ENCODE measurements at places on chromosomes 1 and 21.

DNA sequence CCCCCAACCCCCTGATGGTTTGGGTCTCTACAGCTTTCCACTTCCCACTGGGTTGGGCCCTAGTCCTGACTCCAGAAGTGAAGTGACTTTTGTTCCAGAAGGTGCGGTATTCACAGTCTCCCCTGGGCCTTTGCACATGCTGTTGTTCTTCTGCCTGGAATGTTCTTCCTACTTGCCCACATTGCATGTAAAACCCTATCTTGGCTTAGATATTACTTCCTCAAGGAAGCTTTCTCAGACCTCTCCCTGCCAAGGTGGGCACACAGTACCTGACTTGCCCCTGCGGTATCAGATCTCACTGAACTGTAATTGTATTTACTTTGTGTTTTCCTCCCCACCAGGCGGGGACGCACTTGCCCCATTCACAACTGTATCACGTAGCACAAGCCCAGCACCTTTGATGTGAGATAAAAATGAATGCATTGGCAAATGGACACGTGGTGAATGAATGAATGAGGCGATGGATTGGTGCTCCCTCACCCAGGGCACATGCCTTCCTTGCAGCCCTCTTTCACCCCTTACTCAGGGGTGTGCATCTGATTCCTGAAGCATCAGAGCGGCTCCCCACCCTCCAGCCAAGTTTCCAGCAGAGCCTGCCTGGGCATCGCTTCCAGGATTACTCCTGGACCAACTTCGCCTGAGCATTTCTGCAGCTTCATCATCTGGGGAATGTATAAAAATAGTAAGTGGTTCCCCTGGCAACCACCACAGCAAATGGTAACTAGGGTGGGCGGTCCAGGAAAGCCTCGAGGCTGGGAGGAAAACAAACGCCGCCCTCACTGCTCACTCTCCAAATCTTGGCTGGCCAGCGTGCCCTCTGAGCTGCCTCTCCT lies 19.8 kb downstream of the NENF start:
- DNase-seq: peak; percentile 37
- H3K4me1 ChIP-seq: peaks cover 7% of the 10 kb centered on the region

DNA sequence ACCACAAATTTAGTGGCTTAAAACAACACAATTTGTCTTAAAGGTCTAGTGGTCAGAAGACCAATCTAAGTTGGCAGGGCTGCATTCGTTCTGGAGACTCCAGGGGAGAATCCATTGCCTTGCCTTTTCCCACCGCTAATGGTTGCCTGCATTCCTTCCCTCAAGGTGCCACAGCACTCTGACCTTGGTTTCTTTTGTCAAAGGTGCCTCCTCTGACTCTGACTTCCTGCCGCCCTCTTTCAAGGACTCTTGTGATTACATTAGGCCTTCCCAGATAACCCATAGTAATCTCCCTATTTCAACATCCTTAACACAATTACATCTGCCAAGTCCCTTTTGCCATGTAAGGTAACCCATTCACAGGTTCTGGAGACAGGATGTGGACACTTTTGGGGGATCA lies 145.3 kb downstream of the S1PR1 start:
- no peak overlapping the region for H3K27ac ChIP-seq
- no peak for DNase-seq
- no peak overlapping the region for H3K4me3 ChIP-seq
- H3K27me3 ChIP-seq: no peaks in the 10 kb centered on the region

DNA sequence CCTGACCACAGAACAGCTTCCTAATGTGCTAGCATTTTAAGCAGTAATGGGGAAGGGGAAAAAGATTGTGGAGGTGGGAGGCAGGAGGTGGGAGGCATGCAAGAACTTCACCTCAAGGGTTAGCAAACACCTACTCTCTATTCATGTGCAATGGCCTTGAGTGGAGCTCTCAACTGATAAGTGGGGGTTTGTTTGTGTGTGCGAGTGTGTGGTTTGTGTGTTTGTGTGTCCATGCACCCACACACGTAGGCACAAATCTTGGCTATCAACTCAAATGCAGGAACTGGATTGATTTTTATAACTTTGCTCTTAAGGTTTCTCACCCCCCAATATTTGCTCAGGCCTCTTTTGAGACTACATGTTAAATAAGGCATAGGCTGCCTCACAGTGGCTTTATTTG lies 78.6 kb downstream of the SYT6 start:
- no peak for DNase-seq
- H3K36me3 ChIP-seq: no peaks in the 10 kb centered on the region
- no peaks in the 10 kb centered on the region for H3K27me3 ChIP-seq
- H3K4me1 ChIP-seq: no peaks in the 10 kb centered on the region
- no peak overlapping the region for H3K4me3 ChIP-seq

DNA sequence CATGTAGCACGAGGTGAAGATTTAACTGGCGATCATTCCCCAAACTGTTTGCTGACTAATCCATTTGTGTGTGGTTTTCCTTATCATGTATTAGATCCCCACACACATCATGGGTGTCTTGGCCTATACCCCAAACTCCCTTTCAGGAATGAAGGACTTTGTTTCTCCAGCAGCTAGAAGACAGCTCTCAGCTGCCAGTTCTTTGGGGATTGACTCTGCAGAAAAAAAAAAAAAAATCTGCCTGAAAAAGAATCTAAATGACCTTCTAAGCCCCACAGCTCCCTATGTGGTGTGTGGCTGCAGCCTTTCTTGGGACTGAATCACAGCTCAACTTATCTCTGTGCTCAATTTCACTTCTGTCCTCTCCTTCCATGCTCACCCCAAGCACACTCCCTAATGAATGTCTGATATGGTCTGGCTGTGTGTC lies 256.3 kb upstream of the DUSP10 start:
- H3K4me3 ChIP-seq: no peak overlapping the region
- H3K27ac ChIP-seq: no peak overlapping the region
- DNase-seq: no peak
- no peaks in the 10 kb centered on the region for H3K36me3 ChIP-seq
- H3K27me3 ChIP-seq: no peaks in the 10 kb centered on the region

GRCh38 chr1:18653367-18653766 lies 22.7 kb downstream of the PAX7 start:
- H3K4me3 ChIP-seq: no peak overlapping the region
- peaks cover 95% of the 10 kb centered on the region for H3K27me3 ChIP-seq
- H3K36me3 ChIP-seq: no peaks in the 10 kb centered on the region
- no peak overlapping the region for H3K27ac ChIP-seq

- no peak overlapping the region for H3K4me3 ChIP-seq
- H3K36me3 ChIP-seq: no peaks in the 10 kb centered on the region
- no peaks in the 10 kb centered on the region for H3K4me1 ChIP-seq
- no peak overlapping the region for H3K27ac ChIP-seq
- DNase-seq: no peak
- H3K27me3 ChIP-seq: no peaks in the 10 kb centered on the region
These were observed 234.6 kb downstream of the BRINP3 start for GRCh38 chr1:190243056-190243455.

DNA sequence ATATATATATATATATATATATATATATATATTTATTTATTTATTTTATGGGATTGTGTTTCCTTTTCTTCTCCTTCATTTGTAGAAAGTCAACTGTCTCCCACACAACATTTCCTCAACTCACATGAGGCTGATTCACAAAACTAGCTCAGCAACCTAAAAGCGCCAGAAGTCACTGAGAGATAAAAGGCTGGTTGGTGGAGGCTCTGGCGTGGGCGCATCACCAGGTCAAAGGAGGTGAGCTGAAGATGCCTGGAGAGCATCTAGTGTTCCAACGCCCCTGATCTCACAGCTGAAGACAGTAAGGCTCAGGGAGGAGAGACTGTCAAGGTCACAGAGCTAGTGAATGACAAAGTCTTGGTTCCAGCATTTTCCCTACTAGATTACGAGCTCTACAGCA lies 78.0 kb downstream of the HLCS start:
- H3K27me3 ChIP-seq: no peaks in the 10 kb centered on the region
- no peak overlapping the region for H3K27ac ChIP-seq
- H3K36me3 ChIP-seq: no peaks in the 10 kb centered on the region
- H3K4me3 ChIP-seq: no peak overlapping the region

DNA sequence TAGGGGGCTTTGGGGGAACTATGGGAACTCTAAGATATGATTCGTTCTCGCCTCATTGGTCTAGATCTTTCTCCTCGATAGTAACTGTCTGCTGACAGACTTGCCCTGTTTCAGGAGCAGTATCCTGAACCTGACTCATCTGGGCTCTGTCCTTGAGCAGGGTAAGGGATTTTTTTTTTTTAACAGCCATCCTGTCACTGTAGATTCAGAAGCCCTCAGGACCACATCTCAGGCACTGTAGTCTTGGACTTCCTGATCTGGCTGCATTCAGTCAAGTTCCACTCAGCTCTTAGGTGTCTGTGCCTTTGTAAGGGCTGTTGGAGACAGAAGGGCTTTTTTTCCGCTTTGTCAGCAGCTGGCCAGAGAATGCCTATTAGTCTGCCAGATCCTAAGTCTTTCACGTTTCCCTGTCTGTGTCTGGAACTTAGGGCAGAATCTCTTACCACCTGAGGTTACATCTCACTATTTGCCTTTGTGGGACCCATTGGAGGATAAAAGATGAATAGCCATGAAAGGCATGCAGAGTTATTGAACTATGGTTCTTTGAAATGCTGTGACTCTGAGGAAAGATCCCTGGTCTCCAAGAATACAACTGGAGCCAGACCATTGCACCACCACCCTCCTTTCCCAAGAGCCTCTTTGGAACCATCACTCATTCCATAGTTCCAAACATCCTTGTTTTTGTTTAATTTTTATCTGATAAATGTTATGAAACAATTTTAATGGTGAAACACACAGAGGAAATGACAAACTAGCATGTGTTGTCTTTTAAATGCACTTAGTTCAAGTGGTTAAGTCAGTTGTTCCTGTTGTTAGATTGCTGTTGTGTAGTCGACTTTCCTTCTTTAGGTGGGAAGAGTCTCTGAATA lies 49.7 kb upstream of the MACF1 start:
- H3K4me3 ChIP-seq: no peak overlapping the region
- DNase-seq: no peak
- no peaks in the 10 kb centered on the region for H3K36me3 ChIP-seq
- H3K27ac ChIP-seq: peak overlapping the region; percentile 41
- H3K27me3 ChIP-seq: no peaks in the 10 kb centered on the region

- no peak for DNase-seq
- H3K4me1 ChIP-seq: no peaks in the 10 kb centered on the region
- H3K27ac ChIP-seq: no peak overlapping the region
- H3K27me3 ChIP-seq: no peaks in the 10 kb centered on the region
- H3K36me3 ChIP-seq: no peaks in the 10 kb centered on the region
These were observed 134.4 kb downstream of the OMA1 start for GRCh38 chr1:58412071-58412580.

DNA sequence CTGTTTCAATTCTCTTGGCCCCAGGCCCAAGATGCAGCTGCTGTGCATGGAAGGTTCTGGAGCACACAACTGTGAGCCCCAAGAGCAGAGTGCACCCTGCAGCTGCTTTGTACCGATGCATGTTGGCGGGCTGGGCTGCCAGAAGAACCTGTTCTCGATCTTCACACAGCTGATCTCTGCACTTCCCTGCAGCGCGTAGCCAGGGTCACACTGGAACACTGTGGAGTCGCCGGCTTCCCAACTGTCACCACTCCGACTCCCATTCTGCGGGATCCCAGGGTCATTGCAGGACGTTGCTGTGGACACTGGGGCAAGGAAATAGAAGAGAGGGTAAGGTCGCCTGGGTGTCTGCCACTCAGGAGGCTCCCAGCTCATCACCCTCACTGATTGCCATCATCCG lies 185.4 kb downstream of the ZSCAN20 start:
- H3K36me3 ChIP-seq: no peaks in the 10 kb centered on the region
- H3K4me3 ChIP-seq: no peak overlapping the region
- no peak overlapping the region for H3K27ac ChIP-seq
- H3K4me1 ChIP-seq: peaks cover 3% of the 10 kb centered on the region
- H3K27me3 ChIP-seq: no peaks in the 10 kb centered on the region

DNA sequence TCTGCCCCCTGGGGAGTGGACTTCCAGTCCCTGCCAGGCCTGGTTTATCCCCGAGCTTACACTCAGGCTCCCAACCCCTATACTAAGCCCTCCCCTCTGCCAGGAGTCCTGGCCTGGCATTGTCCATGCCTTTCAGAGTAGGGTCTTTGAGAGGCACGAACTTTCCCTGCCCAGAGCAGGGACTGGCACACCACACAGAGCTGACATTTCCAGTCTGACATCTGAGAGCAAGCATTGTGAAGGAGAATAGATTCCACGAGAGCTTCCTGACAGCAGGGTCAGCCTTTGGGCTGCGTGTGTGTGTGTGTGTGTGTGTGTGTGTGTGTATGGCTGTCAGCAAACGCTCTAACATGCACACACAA lies 59.5 kb upstream of the LAPTM5 start:
- no peak overlapping the region for H3K4me3 ChIP-seq
- no peaks in the 10 kb centered on the region for H3K36me3 ChIP-seq
- H3K27me3 ChIP-seq: peaks cover 57% of the 10 kb centered on the region
- DNase-seq: peak; percentile 21
- H3K4me1 ChIP-seq: peaks cover 8% of the 10 kb centered on the region

GRCh38 chr1:246269466-246269865 lies 237.6 kb downstream of the SMYD3 start:
- DNase-seq: no peak
- H3K27me3 ChIP-seq: no peaks in the 10 kb centered on the region
- H3K4me1 ChIP-seq: no peaks in the 10 kb centered on the region
- H3K27ac ChIP-seq: no peak overlapping the region
- H3K36me3 ChIP-seq: no peaks in the 10 kb centered on the region

GRCh38 chr1:51566260-51566659 lies 47.2 kb upstream of the EPS15 start:
- H3K27ac ChIP-seq: no peak overlapping the region
- H3K27me3 ChIP-seq: no peaks in the 10 kb centered on the region
- H3K4me3 ChIP-seq: no peak overlapping the region
- DNase-seq: no peak
- no peaks in the 10 kb centered on the region for H3K36me3 ChIP-seq
- peaks cover 45% of the 10 kb centered on the region for H3K4me1 ChIP-seq

DNA sequence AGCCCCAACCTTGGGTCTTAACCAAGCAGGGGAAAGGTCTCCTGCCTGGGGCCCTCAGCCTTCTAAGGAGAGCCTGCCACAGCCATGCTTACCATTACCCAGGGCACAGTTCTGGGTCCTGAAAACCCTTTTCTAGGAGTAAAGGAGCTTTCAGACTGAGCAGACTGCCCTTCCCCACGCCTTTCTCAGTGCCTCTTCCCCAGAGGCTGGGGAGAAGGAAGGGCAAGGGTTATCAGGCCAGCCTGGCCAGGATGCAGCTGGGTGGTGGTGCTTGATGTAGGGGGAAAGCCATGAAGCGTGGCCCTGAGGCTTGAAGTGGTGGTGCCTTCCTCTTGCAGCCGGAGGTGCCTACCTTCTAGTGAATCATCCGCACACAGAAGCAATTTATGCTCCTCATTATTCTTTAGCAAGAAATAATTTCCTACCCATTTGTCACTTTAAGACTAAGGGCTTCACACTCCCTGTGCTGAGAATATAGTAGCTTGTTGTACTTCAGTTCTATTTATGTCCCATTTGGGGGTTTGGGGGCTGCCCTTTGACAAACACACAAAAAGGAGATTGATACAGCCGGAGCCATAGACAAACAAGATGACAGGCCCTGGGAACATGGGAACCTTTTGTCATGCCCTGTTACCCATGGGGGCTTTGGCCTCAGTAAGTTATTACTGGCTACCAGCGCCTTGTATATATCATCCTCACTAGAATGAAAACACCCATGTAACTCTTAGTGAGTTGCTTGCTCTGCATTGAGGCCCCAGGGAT lies 40.7 kb downstream of the MAN1C1 start:
- no peak overlapping the region for H3K4me3 ChIP-seq
- H3K27ac ChIP-seq: peak overlapping the region; percentile 54
- H3K36me3 ChIP-seq: no peaks in the 10 kb centered on the region

Data from spleen (tissue), 13 donors.